D341Med (cell line): ENCODE measurements at places on chromosomes 2 and 18.

DNA sequence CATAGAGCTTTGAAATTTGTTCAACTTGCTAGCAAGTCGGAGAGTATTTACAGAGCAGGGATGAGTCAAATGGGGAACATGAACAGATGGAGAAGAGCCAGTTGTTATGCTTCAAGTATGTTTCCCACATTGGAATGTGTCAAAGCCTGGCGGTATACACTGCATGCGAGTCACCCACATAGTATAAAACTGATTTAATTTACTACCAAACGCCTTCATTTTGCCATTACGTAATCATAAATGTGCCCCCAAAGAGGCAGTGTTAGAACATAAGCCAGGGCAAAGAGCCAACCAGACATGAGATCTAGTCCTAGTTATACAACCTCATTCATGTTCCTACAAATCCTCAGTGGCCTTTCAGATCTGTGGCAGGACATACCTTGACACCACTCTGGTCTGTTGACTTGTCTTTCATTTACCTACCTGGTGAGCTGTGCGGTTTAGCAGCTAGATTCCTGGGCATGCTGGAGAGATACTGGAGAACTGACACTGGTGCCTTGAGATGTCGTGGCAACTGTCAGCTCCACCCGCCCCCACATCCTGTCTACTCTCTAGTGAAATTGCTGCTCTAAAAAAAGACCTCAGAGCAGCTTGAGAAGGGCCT is 21.7 kb upstream of the NRP2 start:
- DNase-seq = no peak

- no peak for DNase-seq
These were observed 761.8 kb downstream of the LRRTM4 start for GRCh38 chr2:76760367-76760704.

- no peak for DNase-seq
These were observed 807.0 kb upstream of the FSHR start for GRCh38 chr2:49961346-49961745.

GRCh38 chr2:150946831-150947230 is 314.8 kb downstream of the RBM43 start:
- no peak for DNase-seq

- no peak for DNase-seq
These were observed 160.7 kb upstream of the ACAA2 start for GRCh38 chr18:49974079-49974478.

DNA sequence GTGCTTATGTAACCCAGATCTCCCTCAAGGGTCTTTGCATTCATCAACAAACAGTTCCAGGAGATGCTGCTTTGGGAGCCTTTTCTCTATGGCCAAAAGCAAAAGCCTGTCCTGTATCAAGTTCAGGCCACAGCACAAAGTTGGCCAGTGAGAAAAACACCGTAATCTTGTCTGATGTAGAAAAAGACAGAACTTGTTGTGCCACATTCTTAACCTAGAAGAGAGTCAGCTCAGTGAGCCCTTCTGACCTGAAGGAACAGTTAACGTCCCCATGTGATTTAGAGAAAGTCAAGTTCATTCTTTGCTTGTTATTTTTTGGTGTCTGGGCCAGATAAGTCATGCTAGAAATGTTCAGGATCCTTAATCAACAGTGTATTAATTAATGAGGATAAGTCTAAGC is 7.8 kb upstream of the CNDP1 start:
- DNase-seq = no peak

DNA sequence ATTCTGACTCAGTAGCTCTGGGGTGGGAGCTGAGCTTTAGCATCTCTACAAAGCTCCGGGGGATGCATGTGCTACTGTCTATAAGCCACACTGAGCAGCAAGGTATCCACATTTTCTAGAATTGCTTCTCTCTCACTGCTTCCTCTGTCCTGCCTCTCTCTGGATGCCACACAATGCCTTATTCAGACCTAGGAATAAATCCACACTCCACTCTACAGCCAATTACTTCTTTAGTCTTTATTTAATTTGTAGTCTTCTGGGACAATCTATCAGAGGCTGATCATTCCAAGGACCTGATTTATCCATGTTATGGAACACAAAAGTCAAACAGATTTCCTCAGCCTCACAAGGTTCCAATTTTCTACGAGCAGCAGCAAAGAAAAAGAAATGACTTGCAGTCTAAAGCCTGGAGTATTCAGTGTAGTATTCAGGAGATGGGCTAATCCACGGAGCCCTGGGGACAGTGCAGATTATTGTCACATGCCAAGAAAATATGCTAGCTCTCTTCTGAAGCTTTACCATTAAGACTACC is 4.4 kb downstream of the BCL2 start:
- DNase-seq = no peak

- no peak for DNase-seq
These were observed 711 bp upstream of the ATOH8 start for GRCh38 chr2:85753035-85753524.

- no peak for DNase-seq
These were observed 62.4 kb downstream of the DGKD start for GRCh38 chr2:233416706-233417105.

DNA sequence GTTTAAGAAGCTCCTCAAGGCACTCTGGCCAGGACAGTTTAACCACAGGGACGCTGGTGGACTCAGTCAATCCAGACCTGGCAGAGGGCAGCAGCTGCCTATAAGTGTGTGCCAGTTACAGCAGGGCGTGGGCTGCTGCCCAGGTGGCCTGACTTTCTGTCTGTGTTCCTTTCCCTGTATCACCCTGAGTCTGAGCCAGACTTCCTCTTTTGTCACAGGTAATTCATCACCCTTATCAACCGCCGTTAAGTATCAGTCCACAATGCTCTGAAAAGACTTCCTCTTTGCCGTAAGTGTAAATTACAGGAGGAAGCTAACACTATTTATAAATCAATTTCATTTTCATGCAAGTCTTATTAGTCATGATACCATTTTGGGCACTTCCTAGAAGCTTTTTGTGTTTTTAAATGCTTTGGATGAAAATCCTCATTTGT is 7.0 kb downstream of the LPIN1 start:
- no peak for DNase-seq

GRCh38 chr2:28326881-28327505 is 65.7 kb upstream of the FOSL2 start:
- DNase-seq = no peak

- no peak for DNase-seq
These were observed 62.6 kb upstream of the ASAP2 start for GRCh38 chr2:9144046-9144445.

DNA sequence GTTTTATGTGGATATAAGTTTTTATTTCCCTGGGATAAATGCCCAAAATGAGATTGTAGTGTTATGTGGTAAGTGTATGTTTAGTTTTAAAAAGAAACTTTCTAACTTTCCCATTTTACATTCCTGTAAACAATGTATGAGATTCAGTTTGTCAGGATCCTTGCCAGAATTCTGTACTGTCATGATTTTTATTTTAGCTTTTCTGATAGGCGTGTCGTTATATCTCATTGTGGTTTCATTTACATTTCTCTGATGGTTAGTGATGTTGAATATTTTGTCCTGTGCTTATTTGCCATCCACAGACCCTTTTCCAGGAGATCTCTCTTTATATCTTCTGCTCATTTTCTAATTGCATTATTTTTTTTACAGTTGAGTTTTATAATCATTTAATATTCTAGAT is 245.6 kb upstream of the CDH2 start:
- no peak for DNase-seq

GRCh38 chr2:46510598-46511177 is 31.3 kb downstream of the TMEM247 start:
- DNase-seq = no peak

DNA sequence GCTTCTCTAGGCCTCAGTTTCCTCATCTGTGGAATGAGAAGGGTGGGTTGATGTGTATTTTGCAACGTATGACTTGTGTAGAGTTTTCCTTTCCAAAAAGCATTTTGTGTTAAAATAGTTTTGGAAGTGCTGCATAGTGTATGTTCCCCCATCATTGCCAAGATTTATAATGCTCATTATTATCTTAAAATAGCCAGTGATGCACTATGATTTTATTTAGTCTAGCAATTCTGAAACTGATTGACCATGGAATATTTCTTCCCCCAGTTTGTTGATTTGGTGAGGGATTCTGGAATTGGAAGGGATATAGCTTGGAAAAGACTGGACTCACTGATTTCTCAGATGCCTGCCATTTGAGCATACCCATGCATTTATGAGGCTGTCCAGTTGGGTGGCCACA is 130.6 kb downstream of the CCDC85A start:
- DNase-seq = no peak

GRCh38 chr2:10089565-10090190 is 9.5 kb upstream of the CYS1 start:
- no peak for DNase-seq

GRCh38 chr2:218274586-218274985 is 4.3 kb downstream of the PNKD start:
- DNase-seq = no peak

GRCh38 chr2:98374958-98375570 is 28.8 kb downstream of the CNGA3 start:
- DNase-seq = no peak

- no peak for DNase-seq
These were observed 38.3 kb downstream of the ST3GAL5 start for GRCh38 chr2:85850451-85850850.

GRCh38 chr2:240255811-240256703 is 115.6 kb upstream of the OTOS start:
- no peak for DNase-seq

GRCh38 chr2:29898999-29899398 is 22.4 kb downstream of the ALK start:
- DNase-seq = no peak

GRCh38 chr2:221125691-221126090 is 446.4 kb downstream of the EPHA4 start:
- DNase-seq = no peak

- no peak for DNase-seq
These were observed 354.7 kb downstream of the PARD3B start for GRCh38 chr2:204899983-204900382.

GRCh38 chr2:40395169-40396073 is 56.5 kb downstream of the SLC8A1 start:
- DNase-seq = no peak

- no peak for DNase-seq
These were observed 18.2 kb upstream of the CRIM1 start for GRCh38 chr2:36337354-36337753.

- no peak for DNase-seq
These were observed 31.7 kb downstream of the ACMSD start for GRCh38 chr2:134869946-134870736.

GRCh38 chr2:120258196-120258595 is 5.5 kb downstream of the RALB start:
- no peak for DNase-seq

DNA sequence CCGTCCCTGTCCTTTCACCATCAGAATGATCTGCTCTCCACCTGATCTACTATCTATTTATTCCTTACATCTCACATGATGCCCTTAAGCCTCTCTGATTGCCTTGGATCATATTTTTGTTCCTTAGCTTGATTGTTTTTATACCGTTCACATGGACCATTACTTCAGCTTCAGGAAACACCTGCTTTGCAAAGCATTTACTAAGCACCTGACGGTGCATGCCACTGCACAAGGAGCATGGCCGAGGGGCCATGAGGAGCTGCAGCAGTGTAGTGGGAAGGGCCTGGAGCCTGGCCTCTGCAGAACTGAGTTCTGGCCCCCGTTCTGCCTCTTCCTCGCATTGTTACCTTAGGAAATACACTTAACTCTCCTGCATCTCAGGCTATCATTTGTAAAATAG is 124.1 kb upstream of the NDUFV2 start:
- no peak for DNase-seq

- DNase-seq = no peak
These were observed 71.6 kb downstream of the LNPK start for GRCh38 chr2:175930504-175930903.
